M059J (cell line): ENCODE measurements at places on chromosomes 2 and 18. TPM values are rescaled to one million over a fixed set of nuclear protein-coding genes. Genes with fewer than 3 reads are reported as not detected.

DNA sequence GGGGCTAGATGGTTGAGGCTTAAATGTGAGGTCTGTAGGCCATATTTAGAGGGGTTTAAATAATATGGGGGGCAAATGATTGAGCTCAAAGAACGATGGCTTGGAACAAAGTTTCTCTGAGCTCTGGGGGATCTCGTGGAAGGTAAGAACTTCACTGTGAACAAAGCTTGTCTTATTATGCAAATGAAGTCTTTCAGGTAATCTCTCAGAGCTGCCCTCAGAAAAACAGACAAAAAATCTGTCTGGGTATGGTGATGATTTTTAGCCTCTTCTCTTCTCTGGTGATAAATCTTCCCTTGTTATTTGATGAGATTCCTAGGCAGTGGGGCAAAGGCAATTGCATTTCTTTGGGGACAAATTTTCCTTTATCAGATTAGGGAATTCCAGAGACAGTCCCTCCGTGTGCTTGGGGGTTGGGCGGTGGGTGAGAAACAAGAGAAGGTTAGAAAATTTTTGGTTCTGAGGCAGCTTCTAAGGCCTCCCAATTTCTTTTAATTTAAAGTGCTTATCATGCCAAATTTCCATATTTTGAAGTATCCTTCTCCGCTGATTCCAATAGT lies 760.4 kb downstream of the TSN start:
- no peak for DNase-seq

GRCh38 chr2:41947701-41948396 lies 100.0 kb upstream of the PKDCC start:
- no peak for DNase-seq

GAL3ST2 gene
- not detected in 2 replicates for total RNA-seq

DNA sequence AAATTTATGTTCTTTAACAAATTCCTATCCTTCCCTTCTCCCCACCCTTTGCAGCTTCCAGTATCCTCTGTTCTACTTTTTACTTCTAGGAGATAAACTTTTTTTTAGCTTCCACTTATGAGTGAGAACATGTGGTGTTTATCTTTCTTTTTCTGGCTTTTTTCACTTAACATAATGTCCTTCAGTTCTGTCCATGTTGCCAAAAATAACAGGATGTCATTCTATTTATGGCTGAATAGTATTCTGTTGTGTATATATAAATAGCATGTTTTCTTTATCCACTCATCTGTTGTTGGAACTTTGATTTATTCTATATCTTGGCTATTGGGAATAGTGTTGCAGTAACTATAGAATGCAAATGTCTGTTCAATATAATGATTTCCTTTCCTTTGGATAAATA lies 1191.2 kb downstream of the CNTNAP5 start:
- no peak for DNase-seq
